Muscle of back (tissue), 13 donors: ENCODE measurements at places on chromosomes 1 and 21.

DNA sequence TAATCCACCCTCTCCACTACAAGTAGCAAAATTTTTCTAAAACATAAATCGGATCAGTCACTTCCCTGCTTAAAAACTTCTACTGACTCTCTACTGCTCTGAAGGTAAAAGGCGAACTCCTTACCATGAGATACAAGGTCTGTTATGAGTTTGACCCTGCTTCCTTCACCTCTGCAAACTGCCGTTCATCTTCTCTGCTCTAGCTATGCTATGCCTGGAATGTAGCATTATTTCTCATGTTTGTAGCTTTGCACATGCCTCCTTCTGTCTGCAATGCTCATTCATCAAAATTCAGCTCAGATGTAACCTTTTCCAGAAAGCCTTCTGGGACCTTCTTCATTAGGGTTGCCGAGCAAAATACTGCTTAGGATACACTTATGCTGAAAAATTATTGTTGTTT is 30.8 kb downstream of the RPL5 start:
- no peak for DNase-seq

DNA sequence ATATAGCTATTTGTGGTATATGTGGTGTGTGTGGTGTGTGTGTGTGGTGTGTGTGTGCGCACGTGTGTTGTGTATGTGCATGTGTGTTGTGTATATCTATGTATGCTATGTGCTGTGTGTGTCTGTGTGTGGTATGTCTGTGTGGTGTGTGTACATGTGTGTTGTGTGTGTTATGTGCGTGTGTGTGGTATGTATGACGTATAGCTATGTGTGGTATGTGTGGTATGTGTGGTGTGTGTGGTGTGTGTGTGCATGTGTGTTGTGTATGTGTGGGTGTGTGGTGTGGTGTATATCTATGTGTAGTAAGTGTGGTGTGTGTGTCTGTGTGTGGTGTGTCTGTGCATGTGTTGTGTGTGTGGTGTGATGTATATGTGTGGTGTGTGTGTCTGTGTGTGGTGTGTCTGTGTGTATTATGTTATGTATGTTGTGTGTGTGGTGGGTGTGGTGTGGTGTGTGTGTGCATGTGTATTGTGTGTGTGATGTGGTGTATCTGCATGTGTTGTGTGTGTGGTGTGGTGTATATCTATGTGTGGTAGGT is 59.8 kb downstream of the EDN2 start:
- no peak for DNase-seq

DNA sequence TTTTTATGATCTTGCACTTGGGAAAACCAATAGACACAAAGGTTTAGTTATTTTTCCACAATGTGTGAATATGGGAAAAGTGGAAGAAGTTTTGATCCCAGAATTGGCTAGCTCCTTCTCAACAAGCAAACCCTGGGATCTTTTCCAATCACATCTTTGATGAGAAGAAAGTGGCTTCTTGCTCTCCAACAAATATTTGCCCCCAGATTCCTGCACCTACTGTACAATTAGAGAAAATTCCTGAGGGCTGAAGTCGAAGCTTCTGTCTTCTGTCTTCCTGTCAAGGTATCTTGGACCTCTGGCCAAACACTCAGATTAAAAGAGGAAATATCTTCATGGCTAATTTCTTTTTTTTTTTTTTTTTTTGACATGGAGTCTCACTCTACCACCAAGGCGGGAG is 113.1 kb upstream of the SLC45A1 start:
- no peak for DNase-seq

GRCh38 chr1:64923294-64923718 is 43.0 kb downstream of the JAK1 start:
- DNase-seq, result no peak

DNA sequence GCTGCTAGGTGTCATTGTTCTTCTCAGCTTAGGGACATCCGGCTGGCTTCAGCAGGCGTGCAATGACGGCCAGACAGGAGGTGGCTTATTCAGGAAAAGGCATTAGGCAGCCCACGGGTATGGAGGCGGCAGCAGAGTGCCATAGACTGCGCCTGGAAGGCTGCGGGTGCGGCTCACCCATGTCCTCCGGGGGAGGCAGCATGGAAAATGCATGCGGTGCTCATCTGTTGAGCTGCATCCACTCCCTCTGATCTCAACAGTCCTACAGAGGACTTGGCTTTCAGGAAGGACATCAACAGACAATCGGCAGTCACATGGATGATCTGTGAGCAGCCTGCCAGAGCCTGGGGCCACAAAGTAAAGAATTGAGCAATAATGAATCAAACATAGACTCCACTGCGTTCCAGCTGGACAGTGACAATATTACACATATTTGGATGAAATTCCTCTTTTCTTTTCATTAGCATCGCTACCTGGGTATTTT is 42.9 kb downstream of the UMODL1 start:
- DNase-seq, result no peak

DNA sequence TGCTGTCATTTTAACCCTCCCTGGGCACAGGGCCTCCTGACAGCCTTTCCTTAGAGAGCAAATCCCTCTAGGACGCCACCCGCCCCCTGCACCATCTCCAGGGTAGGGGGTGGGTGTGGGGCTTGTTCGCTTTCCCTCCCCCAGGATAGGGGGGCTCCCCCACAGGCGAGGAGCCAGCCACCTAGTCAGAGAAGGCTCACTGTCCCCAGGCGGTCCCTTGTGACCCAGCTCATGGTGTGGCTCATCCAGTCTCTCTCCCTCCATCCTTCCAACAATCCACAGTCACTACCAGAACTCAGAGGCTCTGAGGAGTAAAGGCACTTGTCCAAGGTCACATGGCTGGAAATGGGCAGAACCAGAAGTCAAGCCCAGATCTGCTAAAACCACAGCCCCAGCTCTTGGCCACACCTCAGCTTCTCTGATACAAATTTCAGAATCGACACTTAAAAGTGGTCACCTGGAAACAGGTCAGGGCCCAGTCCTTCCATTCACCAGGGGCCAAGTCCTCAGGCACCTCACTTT is 89.8 kb downstream of the MRPL37 start:
- DNase-seq, result no peak

DNA sequence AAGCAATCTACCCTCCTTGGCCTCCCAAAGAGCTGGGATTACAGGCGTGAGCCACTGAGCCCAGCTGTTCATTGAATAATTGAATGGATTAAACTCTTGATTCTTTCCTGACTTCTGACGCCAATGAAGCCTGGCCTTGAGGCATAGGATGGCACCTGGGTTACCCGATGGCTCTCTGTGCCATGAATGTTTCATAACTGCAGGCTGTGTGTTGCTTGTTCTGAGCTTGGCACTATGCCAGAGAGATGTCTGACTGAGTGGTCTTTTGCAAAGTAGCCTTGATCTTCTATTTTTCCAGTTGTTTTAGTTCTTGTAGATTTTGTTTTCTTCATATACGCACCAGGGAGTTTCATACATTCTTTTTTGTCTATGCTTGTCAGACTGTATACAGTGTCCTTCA is 38.5 kb upstream of the AK4 start:
- no peak for DNase-seq

GRCh38 chr1:157382351-157382750 is 170.0 kb downstream of the FCRL5 start:
- DNase-seq, result no peak

GRCh38 chr1:196960854-196961253 is 16.5 kb upstream of the CFHR5 start:
- DNase-seq, result no peak

DNA sequence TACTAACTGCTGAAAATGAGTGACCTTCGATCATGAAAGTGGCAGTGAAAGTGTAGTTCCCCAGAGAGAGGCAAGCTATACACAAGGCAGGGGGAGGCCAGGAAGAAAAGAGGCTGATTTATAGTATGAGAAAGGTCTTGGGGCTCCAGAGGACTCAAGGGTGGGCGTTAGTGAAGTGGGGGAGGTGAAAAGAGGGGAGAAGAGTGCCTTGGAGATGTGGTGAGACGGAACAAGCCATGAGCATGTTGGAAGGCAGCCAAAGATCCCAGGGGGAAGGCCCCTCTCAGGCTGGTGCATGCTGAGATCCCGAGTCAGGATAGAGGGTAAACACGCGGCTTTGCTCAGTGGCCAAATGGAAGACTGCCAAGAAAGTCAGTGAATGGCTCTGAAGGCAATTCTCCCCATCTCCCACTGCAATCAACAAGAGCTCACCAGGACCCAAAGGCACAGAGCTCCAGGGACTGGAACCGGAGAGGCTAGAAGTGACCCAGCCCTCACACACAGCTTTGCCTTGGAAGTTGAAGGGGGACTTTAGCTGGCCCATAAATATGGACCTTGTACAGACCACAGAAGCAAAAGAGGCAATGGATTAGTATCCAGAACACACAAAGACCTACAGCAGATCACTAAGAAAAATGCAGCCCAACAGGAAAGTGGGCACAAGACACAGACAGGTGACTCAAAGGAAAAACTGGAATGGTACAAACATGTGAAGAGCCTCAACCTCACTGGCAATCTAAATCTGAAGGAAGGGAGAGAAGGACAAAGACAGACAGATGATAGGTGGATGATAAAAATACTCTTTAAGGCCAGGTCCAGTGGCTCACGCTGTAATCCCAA is 49.6 kb downstream of the HSF2BP start:
- no peak for DNase-seq

DNA sequence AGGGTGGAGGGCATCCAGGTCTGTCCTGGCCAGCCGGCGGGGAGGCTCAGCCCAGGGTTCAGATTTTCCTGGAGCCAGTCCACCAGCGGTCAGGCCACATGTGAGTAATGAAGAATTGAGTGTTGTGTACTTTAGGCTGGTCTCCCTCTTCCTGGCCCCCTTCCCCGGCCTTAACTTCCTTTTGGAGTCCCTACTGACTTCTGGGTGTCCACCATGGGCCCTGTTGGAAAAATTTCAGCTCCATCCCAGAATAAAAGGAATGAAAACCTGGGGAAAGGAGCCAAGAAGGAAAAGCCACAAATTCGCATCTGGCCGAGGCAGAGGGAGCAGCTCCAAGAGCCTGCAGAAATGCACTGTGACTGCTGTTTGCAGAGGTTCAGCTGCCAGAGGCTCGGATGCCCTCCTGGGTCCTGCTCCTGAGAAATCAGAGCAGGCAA is 35.5 kb upstream of the HHAT start:
- DNase-seq, result peak; percentile 85

- no peak for DNase-seq
Measured at GRCh38 chr1:90834886-90835660, 118.0 kb upstream of the BARHL2 start.

- peak; percentile 48 for DNase-seq
Measured at GRCh38 chr1:231778009-231778719, 151.6 kb downstream of the DISC1 start.

DNA sequence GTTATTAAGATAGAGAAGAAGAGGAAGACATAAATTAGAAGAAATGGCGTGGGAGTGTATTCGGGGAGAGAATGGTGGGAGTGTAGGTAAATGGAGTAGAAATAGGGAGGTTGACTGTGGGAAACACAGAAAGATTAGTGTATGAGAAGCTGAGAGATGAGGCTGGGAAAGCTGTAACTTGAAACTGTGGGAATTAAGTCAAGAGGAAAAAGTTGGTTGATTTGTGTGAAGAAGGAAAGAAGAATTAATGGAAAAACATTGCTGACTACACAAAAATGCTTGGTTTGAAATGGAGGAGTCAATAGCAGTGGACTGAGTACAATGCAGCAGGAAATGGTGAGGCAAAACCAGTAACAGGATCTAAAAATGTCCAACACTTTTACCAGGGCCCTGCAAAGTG is 448.3 kb downstream of the PTPRC start:
- DNase-seq, result no peak

DNA sequence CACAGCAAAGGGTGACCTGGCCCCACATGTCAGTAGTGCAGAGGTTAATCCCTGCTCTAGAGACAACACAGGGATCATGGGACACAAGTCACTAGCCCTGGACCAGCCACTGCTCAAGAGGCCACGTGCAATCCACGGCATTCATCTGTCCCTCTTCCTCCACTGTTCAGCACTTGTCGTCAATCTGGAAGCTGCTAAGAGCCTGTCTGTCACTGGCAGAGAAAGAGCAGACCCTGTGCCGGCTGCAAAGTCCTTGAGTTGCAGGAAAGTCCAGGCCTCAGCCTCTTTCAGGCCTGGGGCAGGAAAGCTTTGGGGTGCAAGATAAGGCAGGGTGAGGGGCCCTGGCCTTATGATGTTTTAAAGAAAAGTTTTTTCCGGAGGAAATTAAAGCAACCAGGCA is 16.7 kb downstream of the CELA2B start:
- DNase-seq, result no peak

GRCh38 chr1:58812468-58812867 is 28.6 kb upstream of the JUN start:
- no peak for DNase-seq

GRCh38 chr1:189960769-189961168 is 516.9 kb downstream of the BRINP3 start:
- peak; percentile 64 for DNase-seq

DNA sequence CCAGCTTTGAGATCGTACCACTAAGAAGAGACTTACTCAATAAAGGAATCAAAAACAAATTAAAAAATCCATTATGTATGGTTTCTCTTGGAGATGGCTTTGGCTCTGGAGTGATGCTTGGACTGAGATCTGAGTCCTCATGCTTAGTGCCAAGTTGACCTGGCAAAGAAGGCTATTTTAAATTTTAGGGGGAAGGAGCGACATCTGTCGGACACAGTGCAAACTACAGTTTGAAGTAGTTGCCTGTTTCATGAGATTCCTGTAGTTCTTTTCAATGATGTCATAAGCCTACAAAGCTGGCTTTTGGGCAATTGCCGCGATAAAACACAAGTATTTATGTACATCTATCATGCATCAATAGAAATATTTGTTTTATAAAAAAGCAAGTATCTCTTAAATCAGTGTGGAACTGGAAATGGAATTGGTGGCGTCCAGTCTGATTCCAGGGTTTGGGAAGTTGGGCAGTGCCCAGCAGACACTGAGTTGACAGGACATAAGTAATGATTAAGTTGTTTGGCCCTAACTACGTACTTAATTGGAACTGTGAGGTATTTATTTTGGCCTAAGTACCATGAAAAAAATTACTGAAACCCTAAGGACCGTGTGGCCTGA is 50.0 kb downstream of the TBCE start:
- DNase-seq, result peak; percentile 73

DNA sequence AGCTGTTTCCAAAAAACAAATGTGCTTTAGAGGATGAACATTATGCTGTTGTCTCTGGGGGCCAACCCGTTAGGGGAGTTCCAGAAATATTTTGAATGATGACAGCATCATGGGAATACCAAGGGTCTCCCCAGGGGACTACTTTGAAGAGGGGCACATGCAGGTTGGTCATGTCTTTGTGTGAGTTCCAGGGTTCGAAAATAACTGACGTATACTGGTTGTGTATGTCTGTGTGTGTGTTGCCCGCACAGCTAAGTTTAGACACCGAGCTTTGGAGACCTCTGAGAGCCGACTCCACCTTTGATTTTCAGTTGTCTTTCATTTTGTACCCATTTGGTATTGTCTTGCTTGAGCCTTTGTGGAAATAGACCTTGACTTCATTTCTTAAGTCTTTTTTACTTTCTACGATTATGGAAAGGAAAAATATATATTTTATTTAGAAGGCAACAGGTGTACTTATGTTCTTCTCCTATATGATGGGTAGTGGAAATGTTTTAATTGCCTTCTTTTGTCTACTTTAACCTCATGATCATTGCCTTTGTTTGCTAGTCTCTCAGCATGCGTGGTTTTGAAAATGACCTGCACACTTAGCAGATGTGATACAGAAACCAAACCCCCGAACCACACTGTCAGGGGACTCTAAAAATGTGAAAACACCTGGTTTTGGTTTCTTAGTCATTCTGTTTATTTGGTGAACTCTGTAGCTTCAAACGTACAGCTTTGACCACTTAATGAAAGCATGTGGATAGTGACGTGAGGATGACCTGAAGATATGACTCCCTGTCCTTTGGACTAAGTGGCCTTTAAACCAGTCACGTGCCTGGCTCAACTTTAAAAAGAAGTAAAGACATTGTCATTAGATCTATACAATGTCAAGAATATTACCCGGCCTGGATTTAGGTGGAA is 56.5 kb downstream of the GALNT2 start:
- DNase-seq, result no peak
